Kasumi-1 (cell line): ENCODE measurements at places on chromosomes 13 and 19.
A peak's percentile ranks its signal among the peaks of the same experiment; 100 is the strongest.

DNA sequence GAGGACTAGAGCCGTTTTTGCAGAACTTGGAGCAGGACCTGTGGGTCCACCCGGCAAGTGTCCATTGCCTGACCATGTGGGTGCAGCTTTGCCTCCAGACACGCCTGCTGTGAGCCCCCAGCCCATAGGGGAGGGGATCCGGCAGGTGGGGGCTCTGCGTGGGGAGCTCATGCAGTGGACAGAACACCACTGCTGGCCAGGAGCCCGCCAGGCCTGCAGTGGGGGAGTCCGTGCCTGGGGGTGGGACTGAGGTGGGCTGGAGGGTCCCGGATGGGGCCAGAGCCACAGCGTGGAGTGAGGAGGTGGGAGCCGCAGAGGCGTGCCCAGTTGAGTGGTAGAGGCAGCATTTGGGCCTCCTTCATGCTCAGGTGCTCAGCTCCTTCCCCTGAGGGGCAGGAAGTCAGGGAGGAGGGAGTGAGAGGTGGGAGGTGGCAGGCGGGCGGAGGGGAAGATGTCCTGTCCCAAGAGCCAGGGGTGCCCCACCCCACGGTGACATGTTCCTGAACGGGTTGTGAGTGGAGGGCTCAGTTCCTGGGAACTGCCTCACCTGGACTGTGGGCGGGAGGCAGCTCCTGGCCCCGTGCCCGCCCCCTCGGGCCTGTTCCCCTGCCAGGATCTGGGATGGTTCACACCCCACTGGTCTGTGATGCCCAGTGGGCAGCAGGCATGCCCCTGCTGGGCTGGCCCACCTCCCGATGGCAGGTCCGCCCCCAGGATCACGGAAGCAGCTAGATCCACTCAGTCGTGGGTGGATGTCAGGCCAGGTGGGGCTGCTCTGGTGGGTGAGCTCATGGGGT lies 8.8 kb downstream of the ADAT3 start:
- no peak for DNase-seq

- no peak for DNase-seq
Observed at GRCh38 chr13:51118809-51119431, 7.8 kb upstream of the C13orf42 start.

DNA sequence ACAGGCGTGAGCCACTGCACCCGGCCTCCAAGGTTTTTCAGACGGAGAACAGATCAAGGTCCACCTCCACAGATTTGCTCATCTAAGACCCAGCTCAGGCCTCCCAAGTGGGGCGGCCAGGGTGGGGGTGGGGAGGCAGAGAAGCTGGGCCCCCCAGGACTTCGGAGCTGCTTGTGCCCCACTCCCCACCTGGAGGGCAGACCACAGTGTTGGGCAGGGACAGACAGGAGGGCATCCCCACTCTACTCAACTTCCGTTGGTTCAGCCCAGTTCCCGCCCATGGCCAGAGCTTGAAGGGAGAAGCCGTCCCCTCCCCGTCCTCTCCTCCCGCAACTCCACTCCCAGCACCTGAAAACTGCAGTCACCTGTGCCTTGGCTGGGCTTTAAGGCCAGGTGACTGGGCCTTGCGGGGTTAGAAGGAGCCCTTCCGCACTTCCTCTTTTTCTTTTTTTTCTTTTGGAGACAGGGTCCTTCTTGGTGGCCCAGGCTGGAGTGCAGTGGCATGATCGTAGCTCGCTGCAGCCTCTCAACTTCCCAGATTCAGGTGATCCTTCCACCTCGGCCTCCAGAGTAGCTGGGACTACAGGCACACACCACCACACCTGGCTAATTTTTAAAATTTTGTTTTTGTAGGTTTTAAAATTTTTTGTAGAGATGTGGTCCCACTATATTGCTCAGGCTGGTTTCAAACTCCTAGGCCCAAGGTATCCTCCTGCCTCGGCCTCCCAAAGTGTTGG lies 734 bp upstream of the LRRC8E start:
- peak; percentile 15 for DNase-seq

DNA sequence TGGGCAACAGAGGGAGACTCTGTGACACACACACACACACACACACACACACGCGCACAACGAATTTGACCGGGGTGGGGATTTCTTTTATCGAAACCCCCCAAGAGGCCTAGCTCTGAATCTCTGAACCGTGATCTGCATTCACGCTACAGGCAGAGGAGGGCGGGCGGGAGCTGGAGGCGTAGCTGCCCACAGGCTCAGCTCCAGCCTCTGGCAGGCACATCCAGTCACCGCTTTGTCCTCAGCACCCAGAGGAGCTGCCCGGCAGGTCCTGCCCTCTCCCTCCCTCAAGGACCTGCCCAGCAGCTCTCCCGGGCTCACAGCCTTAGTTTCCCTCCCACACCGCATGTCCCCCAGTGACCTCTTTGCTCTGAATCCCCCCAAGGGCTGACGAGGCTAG lies 20.0 kb downstream of the CILP2 start:
- no peak for DNase-seq

DNA sequence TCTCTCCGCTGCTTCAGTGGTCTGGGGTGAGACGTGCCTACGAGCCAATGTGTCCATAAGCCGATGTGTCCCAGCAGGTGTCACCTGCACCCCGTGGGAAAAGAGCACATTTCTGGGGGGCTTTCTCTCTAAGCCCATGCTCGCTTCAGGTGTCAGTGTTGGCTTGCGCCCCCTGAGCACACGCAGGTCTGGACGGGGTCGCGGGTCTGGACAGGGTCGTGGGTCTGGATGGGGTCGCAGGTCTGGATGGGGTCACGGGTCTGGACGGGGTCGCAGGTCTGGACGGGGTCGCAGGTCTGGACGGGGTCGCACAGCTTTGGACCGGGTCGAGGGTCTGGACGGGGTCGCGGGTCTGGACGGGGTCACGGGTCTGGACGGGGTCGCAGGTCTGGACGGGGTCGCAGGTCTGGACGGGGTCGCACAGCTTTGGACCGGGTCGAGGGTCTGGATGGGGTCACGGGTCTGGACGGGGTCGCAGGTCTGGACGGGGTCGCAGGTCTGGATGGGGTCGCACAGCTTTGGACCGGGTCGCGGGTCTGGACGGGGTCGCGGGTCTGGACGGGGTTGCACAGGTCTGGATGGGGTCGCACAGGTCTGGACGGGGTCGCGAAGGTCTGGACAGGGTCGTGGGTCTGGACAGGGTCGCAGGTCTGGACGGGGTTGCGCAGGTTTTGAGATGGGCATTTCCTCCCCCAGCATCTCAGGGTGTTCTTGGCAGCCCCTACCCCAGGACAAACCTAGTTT lies 24.5 kb upstream of the TFDP1 start:
- no peak for DNase-seq

- peak; percentile 52 for DNase-seq
Observed at GRCh38 chr13:73870970-73871935, 263.0 kb downstream of the KLF12 start.

GRCh38 chr19:35151273-35152065 lies 3.1 kb upstream of the FXYD5 start:
- DNase-seq: no peak

GRCh38 chr13:39406688-39407087 lies 196.3 kb downstream of the LHFPL6 start:
- DNase-seq: no peak

DNA sequence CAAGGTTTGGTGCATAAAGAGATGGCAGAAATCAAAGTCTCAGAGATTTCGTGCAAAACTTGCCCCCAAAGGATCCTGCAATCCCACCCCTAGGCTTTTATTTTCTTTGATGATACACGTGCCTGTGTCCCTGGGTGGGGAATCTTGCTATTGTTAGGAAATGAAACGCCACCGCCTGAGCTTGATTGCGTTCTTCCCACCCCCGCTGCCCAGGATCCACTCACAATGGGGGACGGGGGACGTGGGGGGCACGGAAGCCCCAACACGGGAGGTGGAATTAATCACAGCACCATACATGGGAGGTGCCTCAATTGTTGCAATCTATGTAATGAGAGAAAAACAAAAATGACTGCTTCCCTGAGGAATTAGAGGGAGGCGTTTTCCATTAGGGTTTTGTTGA lies 39.6 kb downstream of the ZNRF4 start:
- DNase-seq: no peak

GRCh38 chr13:111789420-111789819 lies 277.5 kb upstream of the SOX1 start:
- no peak for DNase-seq

- no peak for DNase-seq
Observed at GRCh38 chr19:41955521-41955920, 3.6 kb downstream of the RABAC1 start.

DNA sequence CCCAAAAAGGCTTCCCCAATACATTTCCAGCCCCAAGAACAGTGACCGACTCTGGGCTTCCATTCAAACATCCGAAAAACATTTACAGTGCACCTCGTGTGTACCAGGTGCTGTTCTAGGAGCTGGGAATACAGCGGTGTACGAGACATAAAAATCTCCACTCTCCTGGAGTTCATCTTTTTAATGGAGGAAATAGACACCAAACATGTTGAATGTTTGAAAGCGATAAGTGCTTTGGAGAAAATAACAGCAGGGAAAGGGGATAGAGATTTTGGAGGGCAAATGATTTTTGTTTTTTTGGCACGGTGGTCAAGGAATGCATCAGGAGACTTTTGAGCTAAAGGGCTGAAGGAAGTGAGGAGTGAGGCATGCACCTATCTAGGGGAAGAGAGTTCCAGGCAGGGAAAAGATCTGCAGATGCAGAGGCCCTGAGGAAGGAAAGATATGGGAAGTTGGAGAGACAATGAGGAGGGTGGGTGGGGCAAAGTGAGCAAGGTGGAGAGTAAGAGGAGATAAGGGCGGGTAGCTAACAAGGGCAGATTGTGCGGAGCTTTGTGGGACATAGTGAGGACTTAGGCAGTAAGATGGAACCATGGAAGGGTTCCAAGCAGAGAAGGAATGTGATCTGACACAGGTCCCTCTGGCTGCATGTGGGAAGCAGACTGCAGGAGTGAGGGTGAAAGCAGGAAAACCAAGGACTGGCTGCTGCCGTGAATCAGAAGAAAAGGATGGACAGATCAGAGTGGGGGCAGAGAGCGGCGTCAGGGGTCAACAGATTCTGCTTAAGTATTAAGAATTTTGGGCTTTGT lies 703 bp upstream of the FBL start:
- peak; percentile 6 for DNase-seq

DNA sequence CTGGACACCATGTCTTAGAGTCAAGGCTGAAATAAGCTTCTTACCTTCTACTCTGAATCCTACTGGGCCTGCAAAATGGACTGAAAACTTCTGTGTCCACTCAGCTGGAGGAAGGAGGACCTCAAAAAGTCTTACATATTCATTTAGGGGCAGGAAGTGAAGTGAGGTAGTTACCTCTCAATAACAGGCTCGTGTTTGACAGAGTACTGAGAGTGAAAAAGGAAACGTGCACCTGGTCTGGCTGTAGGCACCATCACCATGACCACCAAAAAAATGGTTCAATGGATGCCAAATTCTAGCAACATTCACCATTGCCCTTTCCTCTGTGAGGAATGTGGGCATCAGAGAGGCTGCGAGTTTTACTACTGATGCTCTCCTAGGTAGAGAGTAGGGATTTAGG lies 176.2 kb downstream of the RFC3 start:
- no peak for DNase-seq

- no peak for DNase-seq
Observed at GRCh38 chr13:113495494-113496210, 5.1 kb upstream of the DCUN1D2 start.

DNA sequence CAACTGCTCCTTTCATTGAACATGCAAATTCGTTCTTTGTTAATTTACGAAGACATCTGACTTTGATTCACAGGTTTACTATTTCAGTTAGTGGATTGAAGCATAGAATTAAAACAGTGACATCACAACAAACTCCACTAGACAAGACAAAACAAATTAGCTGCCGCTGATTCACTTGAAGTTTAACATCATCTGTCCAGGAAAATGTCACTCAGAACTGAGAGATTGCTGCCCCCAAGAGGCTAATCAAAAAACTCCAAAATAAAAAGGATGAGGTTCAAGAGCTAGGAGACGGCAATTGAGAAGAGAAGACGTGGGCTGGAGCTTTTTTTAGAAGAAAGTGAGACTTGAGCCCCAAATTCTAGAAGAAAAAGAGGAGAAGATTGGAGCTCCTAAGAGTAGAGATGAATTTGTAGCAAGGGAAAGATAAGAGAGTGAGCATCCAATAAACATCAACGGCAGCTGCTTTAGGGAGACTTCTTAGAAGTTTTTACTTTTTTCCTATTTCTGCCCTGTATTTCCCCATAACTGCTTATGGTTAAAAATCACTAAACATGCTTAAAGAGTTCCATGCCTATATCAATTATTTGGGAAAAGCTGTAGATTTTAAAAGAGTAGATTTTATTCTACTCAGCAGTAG lies 40.8 kb upstream of the TPP2 start:
- peak; percentile 51 for DNase-seq

GRCh38 chr13:91960947-91961346 lies 562.5 kb downstream of the GPC5 start:
- no peak for DNase-seq

DNA sequence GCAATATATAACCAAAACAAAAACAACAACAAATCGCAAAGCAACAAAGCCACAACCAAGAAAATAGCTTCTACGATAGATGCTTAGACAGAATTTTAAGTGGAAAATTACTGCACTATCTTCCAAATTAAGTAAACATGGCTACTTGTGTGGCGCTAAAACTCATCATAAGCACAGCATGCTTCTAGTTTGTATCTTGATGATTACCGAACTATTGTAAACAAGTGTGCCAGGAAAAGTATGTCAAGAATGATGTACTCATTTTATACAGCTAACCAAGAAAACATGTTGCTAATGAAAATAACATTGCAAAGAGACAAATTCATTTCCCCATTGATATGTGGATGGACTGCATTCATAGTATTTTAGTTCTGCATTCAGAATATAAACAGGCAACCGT lies 271.9 kb upstream of the GPC6 start:
- no peak for DNase-seq

GRCh38 chr19:53927739-53928138 lies 18.7 kb downstream of the CACNG7 start:
- peak; percentile 70 for DNase-seq

DNA sequence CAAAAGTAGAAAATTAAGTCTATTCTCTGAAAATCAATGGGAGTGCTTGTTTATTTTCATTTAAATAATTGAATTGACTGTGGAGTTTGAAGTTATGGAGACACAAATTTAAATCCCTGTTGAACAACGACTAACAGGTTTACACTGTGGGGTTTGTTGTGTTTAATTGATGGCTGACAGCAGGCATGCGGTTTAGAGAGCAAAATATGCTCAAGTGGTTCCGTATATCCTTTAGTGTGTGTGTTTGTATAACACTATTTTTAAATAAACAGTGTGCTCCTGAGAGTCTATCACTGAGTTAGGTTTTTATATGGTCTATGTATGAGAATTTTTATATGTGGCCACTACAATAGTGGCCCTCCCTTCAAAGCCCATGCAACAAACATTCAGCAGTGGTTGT lies 332.0 kb downstream of the GPC6 start:
- no peak for DNase-seq

DNA sequence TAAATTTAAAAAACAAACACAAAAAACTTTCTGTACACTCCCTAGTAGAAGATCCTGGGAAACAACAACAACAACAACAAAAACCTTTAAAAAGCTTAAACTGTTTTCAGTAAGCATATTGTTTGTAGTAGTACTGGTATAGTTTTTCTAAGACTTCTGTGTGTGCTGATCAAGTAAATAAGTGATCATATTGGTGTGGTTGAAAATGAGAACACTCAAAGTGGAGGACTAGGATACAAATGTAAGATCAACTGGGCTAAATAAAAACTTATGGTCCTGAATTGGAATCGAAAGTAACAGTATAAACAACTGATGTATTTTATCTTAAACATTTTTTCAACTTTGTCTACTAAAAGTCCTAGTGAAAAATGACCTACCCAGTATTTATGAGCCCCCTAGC lies 135.5 kb downstream of the FOXO1 start:
- no peak for DNase-seq
